ENCODE measurements at places on chromosomes 2 and 18.

DNA sequence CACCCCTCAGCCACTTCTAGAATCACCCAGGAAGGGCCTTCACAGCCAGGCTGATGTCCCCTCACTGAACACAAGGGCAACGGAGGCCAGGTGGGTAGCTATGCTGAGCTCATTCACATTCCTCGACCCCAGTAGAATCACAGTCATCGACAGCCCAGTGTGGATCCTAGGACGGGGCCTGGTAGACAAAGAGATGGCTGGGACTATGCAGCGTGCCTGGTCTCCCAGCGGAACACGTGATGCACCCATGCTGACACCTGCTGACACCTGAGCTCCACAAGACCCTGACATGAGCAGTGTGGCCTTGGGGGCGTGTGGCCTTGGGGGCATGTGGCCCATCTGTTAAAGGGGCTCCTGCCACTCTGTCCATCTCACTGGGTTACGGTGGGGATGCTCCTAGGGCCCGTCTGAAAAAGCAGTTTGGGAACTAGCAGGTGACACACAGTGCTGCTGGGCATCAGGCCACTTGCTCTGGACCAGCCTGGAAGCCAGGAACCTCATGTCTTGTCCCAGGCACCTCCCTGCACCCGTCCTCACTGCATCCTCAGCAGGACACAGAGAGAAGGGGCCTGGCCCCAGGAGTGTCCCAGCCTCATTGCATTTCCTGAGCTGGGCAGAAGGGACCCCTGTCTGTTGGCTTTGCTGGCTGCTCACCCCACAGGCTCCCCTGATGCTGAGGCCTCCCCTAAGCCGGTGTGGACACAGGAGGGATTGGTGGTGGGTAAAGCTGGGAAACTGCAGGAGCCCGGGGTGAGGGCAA lies 9.7 kb downstream of the ECEL1 start:
- DNase-seq = no peak

DNA sequence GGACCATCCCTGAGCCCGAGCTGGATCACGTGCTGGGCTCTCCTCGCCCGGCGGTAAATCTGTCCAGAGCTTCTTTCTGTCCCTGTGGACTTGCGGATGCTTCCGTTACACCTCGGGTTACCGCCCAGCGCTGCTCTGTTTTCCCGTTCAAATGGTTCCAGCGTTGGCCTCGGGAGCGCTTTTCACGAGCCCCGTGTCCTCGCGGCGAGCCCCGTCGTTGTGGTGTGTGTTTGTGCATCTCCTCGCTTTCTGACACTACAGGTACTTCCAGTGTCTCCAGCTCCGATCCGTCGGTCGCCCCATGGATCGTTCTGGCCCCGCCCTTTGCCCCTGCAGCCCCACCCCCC lies 77.4 kb downstream of the RTP5 start:
- no peak for DNase-seq

DNA sequence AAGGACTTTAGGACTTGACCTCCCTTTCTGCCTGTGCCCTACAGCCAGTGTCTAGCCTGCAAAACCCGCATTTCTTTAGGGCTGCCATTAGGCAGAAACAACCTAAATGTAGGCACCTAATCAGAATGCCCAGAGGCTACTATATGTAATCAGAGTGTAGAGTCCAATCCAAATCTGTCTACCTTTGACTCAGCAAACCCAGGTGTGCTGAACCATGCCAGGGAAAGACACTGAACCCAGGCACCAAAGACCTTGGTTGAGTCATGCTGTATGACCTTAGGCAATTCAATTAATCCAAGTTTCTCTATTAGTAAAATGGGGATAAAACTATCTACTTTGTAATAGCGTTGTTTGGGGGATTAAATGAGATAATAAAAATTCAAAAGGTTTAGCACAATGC lies 20.7 kb downstream of the CAPN14 start:
- no peak for DNase-seq

- no peak for DNase-seq
These were observed 467.7 kb downstream of the PARD3B start for GRCh38 chr2:205012961-205013360.

- DNase-seq = no peak
These were observed 229.0 kb downstream of the MREG start for GRCh38 chr2:215784371-215784783.

DNA sequence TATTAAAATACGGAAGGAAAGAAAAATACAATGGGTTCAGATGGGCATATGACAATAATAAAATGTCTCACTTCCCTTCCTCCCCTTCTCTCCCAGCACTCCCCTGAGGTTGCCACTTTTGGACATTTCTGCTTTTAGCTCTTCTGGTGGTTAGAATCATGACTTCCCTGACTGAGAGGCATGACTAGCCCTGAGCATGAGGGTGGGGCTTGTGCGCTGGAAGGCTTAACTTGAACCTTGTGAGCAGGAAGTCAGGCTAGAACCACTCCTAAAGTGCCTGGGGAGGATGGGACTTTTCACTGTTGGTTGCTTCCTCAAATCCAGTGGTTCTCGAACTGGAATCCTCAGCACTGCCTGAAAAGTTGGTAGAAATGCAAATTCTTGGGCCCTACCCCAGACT lies 19.7 kb upstream of the ARHGAP25 start:
- no peak for DNase-seq

DNA sequence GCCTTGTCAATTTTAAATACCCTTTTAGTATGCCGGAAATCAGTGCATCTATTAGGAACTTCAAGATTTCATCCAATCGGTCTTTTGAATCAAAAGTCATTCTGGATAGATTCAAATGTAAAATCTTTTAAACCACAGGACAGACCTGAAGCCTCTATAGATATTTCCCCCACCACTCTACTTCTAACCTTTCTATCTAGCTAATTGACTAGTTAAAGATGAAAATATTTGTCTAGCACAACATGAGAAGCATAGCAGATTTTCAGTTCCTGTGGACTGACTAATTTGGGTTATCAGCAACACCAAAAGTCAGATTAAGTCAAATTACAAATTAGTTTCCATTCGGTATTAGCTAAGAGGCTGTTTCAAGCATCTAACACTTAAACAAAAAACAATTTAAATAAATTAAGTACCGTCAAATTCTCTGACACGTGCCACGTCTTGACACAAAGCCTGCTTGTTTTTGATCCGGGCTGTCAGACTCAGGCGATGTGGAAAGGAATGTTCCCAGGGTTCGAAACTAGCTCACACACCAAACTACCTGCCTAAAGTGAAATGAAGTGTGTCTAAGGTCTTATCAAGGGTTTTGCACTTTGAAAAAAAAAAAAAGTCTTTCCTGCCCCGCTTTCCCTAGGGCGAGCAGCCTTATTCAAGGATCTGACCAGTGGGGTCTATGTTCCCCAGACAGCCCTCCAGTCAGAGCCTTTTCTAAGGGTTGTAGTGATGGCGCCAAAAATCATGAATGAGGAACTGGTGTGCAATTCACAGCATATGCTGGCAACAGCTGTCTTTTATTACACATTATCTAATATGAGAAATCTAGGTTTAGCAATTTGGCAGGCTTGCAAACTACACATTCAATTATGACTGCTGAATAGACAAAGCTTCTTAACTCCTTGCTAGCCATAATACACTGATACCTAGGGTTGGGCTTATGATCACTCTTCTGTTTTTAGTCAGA lies 4.7 kb downstream of the CYTIP start:
- DNase-seq = no peak

DNA sequence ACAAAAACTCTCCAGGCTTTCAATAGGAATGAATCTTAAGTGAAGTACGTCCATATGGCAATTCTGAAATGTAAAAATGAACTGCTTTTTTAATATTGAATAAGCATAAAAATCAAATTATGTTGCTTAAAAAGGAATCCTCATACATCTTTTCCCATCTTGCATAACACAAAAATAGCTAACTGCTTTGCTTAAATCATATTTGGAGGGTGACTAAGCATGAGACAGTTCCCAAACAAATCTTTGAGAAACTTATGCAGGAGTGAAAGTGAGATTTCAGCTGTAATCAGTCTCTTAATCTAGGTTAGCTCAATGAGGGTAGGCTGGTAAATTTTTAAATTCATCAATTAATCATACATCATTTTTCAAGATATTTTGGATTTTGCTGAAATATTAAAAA lies 111.5 kb downstream of the MBD5 start:
- no peak for DNase-seq

DNA sequence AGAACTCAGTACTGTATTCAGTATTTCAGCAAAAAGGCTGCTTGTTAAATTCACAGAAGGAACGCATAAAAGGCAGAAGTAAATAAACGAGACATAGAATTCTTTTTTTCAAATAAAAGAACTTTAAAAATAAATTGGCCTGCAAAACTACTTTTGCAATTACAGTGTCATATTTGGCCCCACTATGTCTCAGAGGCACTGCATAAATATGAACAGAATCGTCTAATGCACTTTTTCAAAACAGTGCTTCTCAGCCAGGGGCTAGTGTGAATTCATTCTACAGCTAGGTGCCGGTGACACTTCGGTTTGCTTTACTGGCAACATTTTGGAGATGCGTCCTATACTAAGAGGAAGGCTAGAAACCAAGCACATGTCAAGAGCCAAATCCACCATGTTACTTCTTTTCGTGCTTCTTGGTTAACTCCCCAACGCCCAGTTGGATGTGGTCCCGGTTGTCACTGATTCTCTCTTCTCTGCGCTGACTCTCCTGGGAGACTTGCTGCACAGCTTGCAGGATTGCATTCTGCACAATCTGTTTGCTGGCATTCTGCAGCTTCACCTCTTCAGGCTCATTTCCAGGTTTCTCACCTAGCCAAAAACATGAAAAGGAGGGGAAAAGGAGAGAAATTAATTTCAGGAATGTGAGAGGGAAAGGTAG lies 51.8 kb downstream of the AKAIN1 start:
- no peak for DNase-seq

GRCh38 chr2:96274355-96275056 lies 8.5 kb downstream of the CIAO1 start:
- DNase-seq = no peak

GRCh38 chr2:12116228-12116750 lies 369.9 kb downstream of the LPIN1 start:
- no peak for DNase-seq

GRCh38 chr2:130986890-130987493 lies 106.3 kb downstream of the FAM168B start:
- DNase-seq = no peak

- DNase-seq = no peak
These were observed 85.8 kb downstream of the CLHC1 start for GRCh38 chr2:55146263-55146662.

GRCh38 chr18:44943311-44943881 lies 262.7 kb downstream of the SETBP1 start:
- no peak for DNase-seq

DNA sequence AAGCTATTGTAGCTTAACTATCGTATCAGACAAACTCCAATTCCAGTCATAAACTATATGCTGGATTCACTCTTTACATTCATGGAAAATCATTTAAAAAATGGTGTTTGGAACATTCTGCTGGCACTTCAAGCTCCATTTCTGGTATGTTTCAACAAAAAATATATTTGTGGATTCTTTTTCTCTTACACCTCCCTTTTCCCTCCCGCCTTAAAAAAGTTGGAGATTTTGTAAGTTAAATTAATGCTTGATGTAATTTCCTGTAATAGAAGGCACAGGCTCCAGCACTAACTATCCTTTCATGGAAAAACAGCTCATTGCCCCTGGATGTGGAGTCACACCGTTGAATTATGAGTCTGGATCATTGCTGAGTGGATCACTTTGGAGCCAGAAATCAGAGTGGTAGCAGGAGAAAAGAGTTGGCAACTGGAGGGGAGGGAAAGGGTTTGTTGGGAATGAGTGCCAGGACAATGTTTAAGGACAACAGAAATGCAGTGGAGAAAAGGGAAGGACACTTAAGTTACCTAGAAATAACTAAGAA lies 102.8 kb downstream of the ICOS start:
- DNase-seq = no peak

DNA sequence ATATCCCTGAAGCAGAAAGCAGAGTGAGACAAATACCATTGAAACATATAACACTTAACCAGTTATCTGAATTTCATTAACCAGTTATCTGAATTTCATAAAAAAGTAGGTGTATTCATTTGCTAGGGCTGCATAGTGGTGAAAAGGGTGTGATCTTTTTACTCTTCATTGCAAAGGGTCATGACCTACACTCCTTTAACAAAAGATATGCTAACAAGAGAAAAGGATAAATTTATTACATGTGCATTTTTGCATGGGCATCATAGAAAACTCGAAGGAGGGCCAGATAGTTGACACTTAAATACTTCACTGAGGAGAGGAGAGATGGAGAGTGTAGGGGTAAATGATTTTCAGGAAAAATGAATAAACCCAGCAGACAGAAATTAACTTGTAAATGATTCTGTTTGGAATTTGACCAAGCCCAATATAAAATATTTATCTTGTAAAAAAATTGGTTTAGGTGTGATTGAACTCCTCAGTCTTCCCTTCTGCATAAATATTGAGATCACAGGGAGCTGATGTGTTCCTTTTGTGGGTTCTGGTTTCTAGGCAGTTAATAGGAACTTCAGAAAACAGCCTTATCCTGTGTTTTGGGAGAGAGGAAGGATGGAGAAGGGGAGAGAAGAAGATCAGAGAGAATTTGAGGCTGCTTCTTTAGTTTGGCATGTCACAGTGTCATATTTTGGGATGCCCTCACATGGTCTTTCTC lies 372.5 kb upstream of the SYT4 start:
- no peak for DNase-seq

GRCh38 chr18:7370802-7371201 lies 139.9 kb downstream of the LRRC30 start:
- no peak for DNase-seq

GRCh38 chr18:63293935-63294334 lies 25.6 kb downstream of the BCL2 start:
- no peak for DNase-seq

- no peak for DNase-seq
These were observed 42.9 kb downstream of the MEX3C start for GRCh38 chr18:51154431-51155063.

GRCh38 chr2:232928551-232929302 lies 58.7 kb downstream of the SNORC start:
- DNase-seq = no peak

GRCh38 chr2:142862847-142863246 lies 14.6 kb upstream of the KYNU start:
- no peak for DNase-seq

DNA sequence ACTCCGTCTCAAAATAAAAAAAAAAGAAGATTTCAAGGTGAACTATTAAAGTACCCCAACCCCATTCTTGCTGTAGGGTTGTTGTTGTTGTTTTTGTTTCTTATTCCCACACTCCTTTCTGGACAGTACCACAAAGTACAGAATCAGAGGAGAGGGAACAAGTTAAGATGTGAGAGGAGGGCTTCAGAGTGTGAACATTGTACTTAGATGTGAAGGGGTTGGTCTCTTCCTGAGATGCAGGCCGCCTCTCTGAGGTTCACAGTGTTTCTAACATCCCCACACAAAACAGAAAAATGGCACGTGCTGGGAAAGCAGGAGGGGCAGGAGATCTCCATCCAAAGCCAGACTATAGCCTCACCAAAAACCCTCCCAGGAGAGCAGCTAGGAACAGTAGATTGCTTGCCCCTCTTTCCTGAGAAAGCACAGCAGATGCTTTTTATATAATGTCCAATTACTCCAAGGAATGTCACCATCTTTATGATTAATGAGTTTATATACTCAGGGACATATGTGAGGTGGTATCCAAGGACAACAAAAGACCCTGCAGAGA lies 22.6 kb downstream of the ADD2 start:
- no peak for DNase-seq
